ENCODE measurements at places on chromosomes 7 and 10.

- DNase-seq, result no peak
These were observed 101.3 kb upstream of the DNAJB12 start for GRCh38 chr10:72455889-72456595.

DNA sequence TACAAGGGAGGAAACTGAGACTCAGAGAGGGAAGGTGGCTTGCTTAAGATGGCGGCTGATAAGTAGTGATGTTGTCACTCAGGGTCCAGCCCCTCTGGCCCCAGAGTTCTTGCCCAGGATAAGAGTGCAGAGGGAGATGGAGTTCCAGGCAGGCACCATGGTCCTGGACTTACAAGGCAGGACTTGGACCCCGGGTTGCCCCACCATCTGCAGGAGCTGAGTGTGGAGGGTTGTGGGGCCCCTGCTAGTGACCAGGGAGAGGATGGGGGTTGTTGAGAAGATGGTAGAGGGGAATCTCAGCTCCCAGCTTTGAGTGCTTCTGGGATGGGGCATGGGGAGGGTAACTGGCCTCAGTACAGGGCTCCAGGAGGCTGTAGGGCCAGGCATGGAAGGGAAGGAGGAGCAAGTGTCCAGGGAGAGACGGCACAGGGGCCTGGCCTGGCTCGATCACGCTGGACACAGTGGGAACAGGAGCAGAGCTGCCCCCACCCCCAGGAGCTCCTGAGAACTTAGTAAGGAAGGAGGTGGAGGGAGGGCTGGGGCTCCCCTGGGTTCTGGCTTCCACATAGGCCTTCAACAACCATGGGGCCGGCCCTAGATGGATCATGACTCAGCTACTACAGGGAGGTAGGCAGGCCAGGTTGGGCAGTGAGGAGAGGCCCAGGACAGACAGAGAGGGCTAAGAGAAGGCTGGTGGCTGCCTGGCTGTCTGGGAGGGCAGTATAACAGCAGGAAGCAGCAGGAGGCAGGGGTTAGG, 28.2 kb downstream of the PPIF start:
- peak; percentile 10 for DNase-seq

GRCh38 chr10:114245121-114245791, 6.2 kb downstream of the VWA2 start:
- no peak for DNase-seq

DNA sequence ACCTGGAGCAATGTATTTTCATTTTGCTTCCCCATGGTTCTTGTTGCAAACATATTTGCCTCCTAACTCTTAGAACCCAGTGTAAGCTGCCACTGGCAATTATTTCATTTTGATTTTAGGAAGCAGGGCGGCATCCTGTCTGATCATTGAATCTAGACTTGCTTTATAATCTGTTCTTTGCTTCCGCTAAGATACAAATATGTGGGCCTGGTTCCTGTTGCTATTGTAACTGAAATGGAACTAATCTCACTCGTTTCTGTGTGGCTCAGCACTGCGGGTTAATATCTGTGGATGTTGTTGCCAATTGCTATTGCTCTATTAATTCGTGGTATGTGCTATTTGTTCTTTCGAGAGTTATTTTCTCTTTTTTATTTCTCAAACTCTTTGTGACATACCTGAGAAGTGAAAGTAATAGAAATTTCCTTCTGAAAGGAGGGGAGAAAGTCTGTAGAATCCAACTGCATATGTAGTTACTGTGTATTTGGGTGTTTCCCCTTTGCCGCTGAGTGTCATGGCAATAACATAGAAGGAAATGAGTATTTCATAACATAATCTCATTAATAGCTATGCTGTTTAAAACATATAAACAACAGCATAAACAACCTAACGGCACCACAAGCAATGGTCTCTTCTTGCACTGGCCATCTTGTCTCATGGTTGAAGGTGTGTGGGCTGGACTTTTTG, 62.4 kb downstream of the FZD1 start:
- DNase-seq, result no peak

DNA sequence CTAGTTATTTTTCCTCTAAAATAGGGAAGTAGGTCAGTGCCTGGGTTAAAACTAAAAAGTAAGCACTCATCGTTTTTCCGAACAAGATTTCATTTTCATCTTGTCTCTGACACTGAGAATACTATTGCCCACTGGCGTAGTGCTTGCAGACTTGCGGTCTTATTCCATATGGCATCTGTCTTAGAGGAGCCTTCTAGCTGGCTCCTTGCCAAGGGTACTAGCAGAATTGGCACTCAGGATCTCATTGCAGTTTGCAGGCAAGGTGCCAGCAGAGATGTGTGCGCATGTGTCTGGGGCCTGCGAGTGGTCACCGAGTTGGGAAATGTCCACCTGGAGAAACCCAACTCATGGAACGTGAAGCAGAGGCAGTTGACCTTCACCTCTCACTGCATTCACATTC, 143.4 kb downstream of the CELF2 start:
- DNase-seq, result no peak

DNA sequence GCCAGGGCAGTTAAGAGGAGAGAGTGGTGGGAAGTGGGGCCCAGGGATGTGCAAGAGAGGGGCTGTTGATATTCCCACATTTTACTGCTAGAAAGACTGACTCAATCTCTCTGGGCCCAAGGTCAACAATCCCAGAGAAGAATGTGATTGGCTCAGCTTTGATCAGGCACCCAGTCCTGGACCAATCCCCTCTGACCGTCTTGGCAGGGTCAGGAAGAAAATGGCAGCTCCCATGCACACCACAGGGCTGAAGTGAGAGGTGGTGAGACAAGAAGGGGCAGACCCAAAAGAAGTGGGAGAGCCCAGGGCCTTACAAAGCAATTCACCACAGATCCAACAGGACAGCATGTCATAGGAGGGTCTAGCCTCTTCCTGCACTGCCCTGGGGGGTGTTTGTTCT, 3.3 kb upstream of the C10orf105 start:
- DNase-seq, result no peak

- DNase-seq, result no peak
These were observed 631.9 kb downstream of the CALN1 start for GRCh38 chr7:71780282-71780681.

- no peak for DNase-seq
These were observed 9.1 kb downstream of the GBF1 start for GRCh38 chr10:102254426-102254825.

- no peak for DNase-seq
These were observed 39.4 kb upstream of the DLX5 start for GRCh38 chr7:97064020-97064419.

- no peak for DNase-seq
These were observed 35.3 kb downstream of the ABCB5 start for GRCh38 chr7:20650782-20651181.

GRCh38 chr7:123883154-123883553, 38.2 kb downstream of the HYAL4 start:
- DNase-seq, result no peak

GRCh38 chr7:95630702-95631458, 34.6 kb upstream of the PDK4 start:
- DNase-seq, result no peak
